ENCODE measurements at places on chromosomes 5 and 9. TPM values are rescaled to one million over a fixed set of nuclear protein-coding genes. Genes with fewer than 3 reads are reported as not detected.
A peak's percentile ranks its signal among the peaks of the same experiment; 100 is the strongest.

The ADAMTS6 gene
- 1.7 TPM for total RNA-seq

The CEMIP2 gene
- total RNA-seq = 33.4 TPM

The ADGRV1 gene
- 13.0 TPM for total RNA-seq

DNA sequence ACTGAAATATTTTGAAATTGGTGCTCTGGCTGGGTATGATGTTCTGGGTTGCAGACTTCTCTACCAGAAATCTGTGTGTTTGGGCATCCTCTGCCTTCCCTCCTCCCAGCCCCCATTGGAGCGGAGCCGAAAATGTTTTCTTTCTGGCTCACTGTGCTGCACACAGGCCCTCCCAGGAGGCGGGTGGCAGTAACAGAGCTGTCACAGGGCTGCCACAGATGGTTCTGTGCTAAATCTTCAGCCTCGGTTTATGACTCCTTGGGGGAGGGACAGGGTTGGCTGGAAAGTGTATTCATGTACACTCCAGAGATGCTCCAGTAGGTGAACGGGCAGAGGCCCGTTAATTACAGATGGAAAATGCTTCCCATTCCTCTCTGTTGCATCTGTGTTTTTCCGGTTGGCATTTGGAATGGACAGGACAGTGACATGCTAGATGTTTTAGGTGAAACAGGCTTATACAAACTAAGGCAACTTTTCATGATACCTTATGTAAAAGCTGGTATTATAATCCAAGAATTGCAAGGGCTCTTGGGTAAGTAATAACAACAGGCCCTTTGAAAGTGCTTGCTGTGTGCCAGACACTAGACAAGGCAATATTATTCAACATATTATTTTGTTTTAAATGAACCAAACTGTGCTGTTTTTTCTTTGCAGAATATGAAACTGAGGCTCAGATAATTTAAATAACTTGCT is 180.2 kb downstream of the ADCY2 start:
- DNase-seq = no peak

DNA sequence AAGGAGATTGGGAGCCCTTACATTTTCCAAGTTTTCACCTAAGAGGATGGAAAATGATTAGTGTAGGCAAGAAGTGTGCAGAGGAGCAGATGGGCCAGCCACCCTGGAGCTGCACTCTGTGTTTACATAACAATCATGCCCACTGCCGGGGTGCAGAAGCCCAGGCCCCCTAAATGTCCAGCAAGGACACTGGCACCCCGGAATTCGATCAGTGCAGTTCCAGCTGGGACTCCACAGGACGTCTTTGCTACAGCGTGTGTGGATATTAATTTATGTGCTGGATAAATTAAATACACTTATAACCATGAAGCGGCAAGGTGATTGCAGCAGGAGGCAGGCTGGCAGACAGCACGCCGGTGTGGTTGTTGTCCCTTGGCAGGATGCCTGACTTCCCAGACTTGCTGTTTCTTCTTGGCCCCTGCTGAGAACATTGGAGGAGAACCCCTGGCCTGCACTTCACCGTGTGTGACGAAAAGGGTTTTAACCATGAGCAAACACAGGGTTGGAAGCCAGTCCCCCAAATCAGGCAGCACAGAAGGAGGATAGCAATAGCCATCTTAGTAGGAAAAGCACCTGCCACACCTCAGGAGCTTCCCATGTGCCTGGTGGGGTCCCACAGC is 73.7 kb downstream of the GADD45G start:
- DNase-seq = no peak

DNA sequence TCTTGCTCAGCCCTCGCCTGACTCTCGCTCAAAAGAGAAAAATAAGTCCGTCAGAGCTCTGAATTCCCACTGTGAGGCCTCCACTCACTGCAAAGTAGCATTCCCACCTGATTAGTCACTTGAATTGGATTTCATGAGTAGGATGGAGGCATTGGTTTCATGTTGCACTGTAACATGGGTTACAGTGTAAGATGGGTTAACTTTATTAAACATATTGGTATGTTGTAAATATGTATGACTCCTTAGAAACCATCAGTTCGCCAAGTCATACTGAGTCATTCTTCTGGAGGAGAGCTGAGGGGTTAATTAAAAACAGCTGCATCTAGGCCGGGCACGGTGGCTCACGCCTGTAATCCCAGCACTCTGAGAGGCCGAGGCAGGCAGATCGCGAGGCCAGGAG is 93.8 kb upstream of the BNC2 start:
- DNase-seq = peak; percentile 78

DNA sequence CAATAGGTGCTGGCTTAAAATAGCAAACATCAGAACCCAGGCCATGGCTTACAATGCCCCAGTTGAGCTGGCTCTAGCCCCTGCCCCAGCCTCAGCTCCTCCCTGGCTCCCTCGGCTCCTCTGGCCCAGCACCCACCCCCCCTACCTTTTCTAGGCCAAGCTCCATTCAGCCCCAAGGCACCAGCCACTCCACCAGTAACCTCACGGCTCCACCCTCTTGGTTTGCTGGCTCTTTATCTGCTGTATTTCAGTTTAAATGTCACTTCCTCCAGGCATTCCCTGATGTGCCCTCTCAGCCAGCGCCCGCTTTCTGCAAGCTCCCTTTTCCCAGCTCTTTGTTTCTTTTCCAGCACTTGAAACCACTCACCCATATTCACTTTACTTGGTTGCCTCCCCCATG is 10.6 kb downstream of the C1QTNF2 start:
- no peak for DNase-seq

GRCh38 chr5:92519811-92520632 is 1061.0 kb downstream of the NR2F1-AS1 start:
- DNase-seq = no peak

GRCh38 chr5:176943816-176944215 is 44.7 kb upstream of the HK3 start:
- DNase-seq = no peak

GRCh38 chr9:98610211-98610610 is 98.5 kb downstream of the GABBR2 start:
- DNase-seq = no peak

All from H4 (cell line).